Hematopoietic multipotent progenitor cell treated with erythropoietin and hydrocortisone succinate and interleukin-3 and kit ligand, for 17 days (in vitro differentiated cells): ENCODE measurements at places on chromosomes 11 and 22.

- DNase-seq, result no peak
Observed at GRCh38 chr22:25120093-25120561, 79.5 kb upstream of the CRYBB3 start.

- DNase-seq, result no peak
Observed at GRCh38 chr11:92838759-92839310, 130.6 kb upstream of the MTNR1B start.

DNA sequence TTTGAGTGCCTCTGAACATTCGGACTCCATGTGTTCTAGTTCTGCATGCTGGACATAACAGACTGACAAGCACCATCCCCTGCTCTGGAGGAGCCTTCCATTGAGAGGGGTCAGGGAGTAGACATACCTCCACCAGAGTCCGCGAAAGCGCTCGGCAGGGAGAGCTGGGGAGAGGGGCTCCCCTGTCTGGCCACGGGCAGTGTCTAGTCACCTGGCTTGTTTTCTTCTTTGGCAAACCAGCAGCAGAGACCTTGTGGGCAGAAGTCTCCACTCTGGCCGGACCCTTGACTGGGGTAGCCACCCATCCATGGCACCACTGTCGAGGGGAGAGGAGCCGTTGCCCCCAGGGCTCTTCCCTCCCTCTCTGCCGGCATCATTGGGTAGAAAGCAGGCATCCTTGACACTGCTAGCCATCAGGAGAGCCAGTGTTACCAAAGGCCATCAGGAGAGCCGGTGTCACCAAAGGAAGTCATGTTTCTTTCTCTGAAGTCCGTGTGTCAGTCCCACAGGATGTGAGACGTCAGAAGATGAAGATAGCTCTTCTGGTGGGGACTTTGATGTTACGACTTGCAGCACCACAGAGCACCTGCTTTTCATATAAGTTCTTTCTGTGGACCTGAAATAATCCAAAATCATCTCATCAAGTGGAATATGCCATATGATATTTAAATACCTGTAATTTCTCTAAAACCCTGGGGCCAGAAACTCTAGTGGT lies 305.6 kb downstream of the TBC1D22A start:
- no peak for DNase-seq

GRCh38 chr11:36577859-36578258 lies 10.1 kb downstream of the RAG1 start:
- no peak for DNase-seq

DNA sequence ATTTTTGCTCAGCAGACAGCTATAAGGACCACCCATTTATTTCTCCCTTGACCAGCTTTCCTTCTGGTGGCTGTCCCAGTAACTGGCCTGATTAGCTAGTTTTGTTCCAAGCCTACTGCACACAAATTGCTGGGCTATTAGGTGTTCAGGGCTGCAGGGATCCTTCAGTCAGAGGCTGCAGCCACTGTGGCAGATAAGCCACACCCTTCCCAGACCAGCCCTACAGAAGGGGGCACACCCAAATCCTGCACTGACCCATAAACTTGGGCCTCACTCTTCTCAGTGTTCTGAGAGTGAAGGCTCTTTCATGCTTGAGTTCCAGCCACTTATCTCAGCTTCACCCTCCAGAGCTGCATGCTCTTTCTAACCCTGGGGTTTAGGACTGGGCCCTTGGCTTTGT lies 200.0 kb downstream of the AASDHPPT start:
- no peak for DNase-seq

DNA sequence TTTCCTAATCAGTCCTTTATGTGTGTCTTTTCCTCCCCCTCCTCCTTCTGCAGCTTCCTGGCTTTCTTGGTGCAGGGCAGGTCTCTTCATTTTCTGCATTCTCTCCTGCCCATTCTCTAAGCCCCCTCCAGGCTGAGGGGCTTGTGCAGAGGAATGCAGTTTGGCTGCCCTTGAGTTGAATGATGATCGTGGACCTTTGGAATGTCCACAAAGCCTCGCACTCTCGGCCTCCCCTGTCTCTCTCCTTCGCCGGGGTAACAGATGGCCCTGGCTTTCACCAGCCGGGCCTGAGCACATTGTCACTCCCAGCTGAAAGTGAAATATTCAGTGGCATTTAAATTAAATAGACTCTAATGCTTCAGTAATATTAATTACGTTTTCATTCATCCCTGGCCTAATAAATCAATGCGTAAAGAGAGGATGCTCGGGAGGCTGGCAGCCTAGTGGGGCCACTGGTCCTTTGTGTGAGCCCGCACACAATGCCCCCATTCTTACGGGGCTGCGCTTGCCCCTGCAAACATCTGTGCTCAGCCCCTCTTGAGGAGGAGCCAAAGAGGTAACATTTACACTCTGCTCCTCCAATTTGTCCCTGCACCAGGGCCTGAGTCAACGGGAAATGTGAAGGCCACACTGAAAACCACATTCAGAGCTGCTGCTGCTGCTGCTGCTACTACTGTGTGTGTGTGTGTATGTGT lies 64.9 kb upstream of the PAX6 start:
- no peak for DNase-seq
